Bronchus fibroblast of lung (primary cell): ENCODE measurements at places on chromosomes 11 and 22. TPM values are rescaled to one million over a fixed set of nuclear protein-coding genes. Genes with fewer than 3 reads are reported as not detected.

Gene MRPL21
- 66.4 and 69.3 TPM in 2 replicates for total RNA-seq

Gene DAGLA
- total RNA-seq = 1.8 and 2.0 TPM in 2 replicates

Gene HBB
- not detected in 2 replicates for total RNA-seq

Gene SHANK2
- 1.0 and 1.5 TPM in 2 replicates for total RNA-seq

Gene RTN4R
- 3.2 and 3.4 TPM in 2 replicates for total RNA-seq

Gene RHOG
- 44.2 and 52.5 TPM in 2 replicates for total RNA-seq

Gene NRGN
- total RNA-seq = 6.6 and 7.1 TPM in 2 replicates

Gene CYTH4
- total RNA-seq = 0.15 and 0.17 TPM in 2 replicates

Gene ATP6V1E1
- total RNA-seq = 95.6 and 109 TPM in 2 replicates

Gene NOL12
- 48.6 and 61.5 TPM in 2 replicates for total RNA-seq

Gene SLC25A17
- 20.2 and 23.9 TPM in 2 replicates for total RNA-seq

Gene MRGPRX3
- not detected in 2 replicates for total RNA-seq

Gene CECR2
- 0.15 and 0.17 TPM in 2 replicates for total RNA-seq

Gene MYOD1
- total RNA-seq = not detected in 2 replicates

Gene ESAM
- under 0.01 and 0.17 TPM in 2 replicates for total RNA-seq

Gene NRXN2
- total RNA-seq = 0.67 and 0.89 TPM in 2 replicates

Gene B4GAT1
- total RNA-seq = 41.0 and 43.4 TPM in 2 replicates

Gene EMID1
- total RNA-seq = 0.30 TPM in 1 of 2 replicates, not detected in the other

Gene ZBTB16
- 12.3 and 13.6 TPM in 2 replicates for total RNA-seq

Gene GAL
- 13.1 and 17.3 TPM in 2 replicates for total RNA-seq

Gene OR2D2
- total RNA-seq = not detected in 2 replicates

Gene HTR3A
- total RNA-seq = not detected in 2 replicates

Gene HMGXB4
- 12.9 and 15.5 TPM in 2 replicates for total RNA-seq

Gene TENM4
- total RNA-seq = 5.5 and 8.5 TPM in 2 replicates

Gene CYP2D6
- total RNA-seq = 0.15 and 0.17 TPM in 2 replicates

Gene KDM4E
- not detected in 2 replicates for total RNA-seq

Gene MMP8
- total RNA-seq = not detected in 2 replicates

Gene MS4A3
- total RNA-seq = not detected in 2 replicates

Gene CCDC188
- 0.15 TPM in 1 of 2 replicates, not detected in the other for total RNA-seq

Gene NAV2
- total RNA-seq = 11.6 and 14.3 TPM in 2 replicates

Gene ABTB2
- total RNA-seq = 2.4 TPM in 2 replicates

Gene RAB38
- 6.2 and 7.0 TPM in 2 replicates for total RNA-seq

Gene OR8G1
- not detected in 2 replicates for total RNA-seq

Gene C11orf87
- not detected in 2 replicates for total RNA-seq

Gene RHOD
- 12.4 and 17.1 TPM in 2 replicates for total RNA-seq

Gene KRTAP5-1
- not detected in 2 replicates for total RNA-seq

Gene SCGB2A2
- total RNA-seq = not detected in 2 replicates

Gene DLG2
- total RNA-seq = 0.17 and 0.45 TPM in 2 replicates

Gene PRSS23
- total RNA-seq = 93.8 TPM in 2 replicates

Gene P2RY2
- under 0.01 and 0.17 TPM in 2 replicates for total RNA-seq

Gene GGT5
- 10.3 and 10.6 TPM in 2 replicates for total RNA-seq

Gene PANX1
- 30.9 and 31.1 TPM in 2 replicates for total RNA-seq

Gene DERL3
- total RNA-seq = 1.3 and 1.5 TPM in 2 replicates
